ENCODE measurements at places on chromosomes 4 and X.

- DNase-seq = no peak
Observed at GRCh38 chr4:145912376-145912775, 26.2 kb downstream of the ZNF827 start.

DNA sequence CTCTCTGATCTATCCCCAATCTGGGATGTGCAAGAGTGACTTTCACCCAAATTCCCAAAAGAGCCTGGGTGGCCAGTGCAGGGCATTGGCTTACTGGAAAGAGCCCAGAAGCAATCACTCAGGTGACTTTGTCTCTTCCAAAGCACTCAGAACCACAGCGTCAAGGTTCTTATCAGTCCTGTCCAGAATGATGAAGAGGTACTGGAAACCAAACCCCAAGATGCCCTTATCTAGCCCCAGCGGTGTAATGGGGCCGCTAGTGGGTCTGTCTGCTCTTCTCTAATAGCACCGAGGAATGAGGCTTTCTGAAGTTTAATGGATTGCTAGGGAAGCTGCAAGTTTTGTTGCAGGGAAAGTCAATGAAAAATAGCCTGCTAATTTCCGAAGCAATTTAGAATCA is 21.6 kb downstream of the CLNK start:
- no peak for DNase-seq

DNA sequence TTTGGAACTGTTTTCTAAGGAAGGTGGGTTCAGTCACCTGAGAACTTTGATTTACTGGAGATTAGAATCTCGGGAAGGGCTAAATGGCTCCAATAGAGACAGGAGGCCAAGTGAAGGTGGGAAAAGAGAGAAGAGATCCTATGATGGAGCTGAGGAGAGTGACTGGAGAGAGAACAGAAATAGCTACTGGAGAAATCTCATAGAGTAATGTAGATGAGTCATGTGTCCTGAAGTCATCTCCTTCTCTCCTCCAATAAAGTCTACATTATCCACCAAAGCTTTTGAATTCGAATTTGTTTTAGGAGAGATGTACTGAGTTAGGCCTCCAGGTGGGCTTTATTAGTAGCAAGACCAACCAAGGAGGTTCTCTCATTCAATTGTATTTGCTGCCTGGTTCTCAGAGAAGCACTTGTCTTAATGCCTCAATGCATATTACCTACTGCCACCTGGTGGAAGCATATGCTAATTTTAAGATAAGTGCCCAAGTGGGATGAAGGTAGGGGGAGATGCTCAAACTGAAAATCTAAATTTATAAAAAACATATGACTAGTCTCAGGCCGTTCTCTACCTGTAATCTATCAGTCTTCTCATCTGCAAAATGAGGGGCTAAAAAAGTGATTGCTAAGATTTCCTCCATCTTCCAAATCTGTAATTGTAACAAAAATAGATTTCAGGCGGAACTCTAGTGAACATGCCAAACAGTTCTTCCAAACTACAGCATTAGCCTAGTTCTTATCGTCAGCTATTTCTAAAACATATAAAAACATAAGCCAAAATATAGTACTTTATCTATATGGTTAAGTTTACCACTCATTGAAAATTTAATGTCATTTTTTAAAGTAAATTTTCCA is 24.4 kb downstream of the TXK start:
- DNase-seq = no peak

- DNase-seq = no peak
Observed at GRCh38 chr4:56234098-56234497, 153.2 kb downstream of the AASDH start.

GRCh38 chr4:41485041-41485440 is 52.9 kb upstream of the LIMCH1 start:
- DNase-seq = no peak

DNA sequence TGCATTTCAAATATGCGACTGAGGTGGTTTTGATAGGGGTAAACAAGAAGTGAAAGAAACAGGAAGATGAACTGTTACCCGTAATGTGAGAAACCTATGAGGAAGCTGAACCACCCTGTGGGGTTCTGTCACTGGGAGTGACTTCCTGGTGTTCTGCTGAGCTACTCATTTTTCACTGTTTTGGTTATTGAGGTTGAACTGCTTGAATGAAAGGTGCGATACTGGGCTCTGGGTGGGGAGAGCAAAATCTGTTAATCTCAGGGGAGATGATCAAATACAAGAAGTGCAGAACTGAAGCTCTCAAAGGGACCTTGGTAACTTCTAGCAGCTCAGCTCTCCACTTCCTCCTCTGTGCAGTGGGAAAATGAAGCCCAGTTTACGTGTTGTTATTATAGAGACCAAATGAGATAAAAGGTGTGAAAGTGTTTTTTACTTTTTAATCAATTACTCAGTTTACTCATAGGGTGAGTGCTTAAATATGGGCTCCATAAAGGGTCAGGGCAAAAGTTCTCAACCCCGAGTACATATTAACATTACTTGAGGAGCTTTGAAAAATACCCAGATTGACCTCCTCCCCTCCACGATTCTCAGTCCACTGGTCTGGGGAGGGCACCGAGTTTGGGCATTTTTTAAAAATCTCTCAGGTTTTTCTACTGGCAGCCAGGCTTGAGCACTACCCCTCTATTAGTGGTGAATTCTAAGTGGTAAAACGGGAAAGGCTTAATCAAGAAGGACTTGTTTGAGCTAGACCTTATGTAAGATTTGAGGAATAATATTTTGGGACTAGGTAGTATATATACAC is 66.7 kb downstream of the COQ2 start:
- peak; percentile 14 for DNase-seq

GRCh38 chr4:108890484-108890881 is 127.6 kb upstream of the ETNPPL start:
- DNase-seq = no peak

DNA sequence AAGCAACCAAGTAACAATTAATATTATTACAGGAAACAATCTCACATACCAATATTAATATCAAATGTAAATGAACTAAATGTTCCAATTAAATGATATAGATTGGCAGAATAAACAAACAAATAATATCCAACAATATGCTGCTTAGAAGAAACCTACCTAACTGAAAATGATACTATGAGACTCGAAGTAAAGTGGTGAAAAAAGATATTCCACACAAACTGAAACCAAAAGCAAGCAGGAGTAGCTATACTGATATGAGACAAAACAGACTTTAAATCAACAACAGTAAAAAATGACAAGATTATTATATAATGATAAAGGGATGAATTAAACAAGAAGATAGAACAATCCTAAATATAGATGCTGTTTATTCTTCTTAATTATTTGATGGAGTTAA is 140.1 kb downstream of the SPANXN4 start:
- DNase-seq = no peak

DNA sequence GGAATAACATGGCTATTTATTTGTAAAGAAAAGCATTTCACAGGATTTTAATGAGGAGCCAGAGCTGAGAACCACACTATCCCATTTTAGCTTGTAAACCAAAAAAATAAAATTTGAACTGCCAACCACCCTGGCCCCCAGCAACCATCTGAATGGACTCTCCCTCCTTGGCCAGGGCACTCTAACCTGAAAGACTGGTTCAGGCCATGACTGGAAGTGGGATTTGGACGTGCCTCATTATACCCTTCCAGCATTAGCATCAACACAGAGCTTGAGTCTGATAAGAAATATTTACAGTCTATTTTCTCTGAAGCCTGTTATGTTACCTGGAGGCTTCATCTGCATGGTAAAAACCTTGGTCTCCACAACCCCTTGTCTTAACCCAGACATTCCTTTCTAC is 30.0 kb downstream of the METAP1 start:
- no peak for DNase-seq

- DNase-seq = no peak
Observed at GRCh38 chrX:15856222-15856587, 1.6 kb upstream of the AP1S2 start.

DNA sequence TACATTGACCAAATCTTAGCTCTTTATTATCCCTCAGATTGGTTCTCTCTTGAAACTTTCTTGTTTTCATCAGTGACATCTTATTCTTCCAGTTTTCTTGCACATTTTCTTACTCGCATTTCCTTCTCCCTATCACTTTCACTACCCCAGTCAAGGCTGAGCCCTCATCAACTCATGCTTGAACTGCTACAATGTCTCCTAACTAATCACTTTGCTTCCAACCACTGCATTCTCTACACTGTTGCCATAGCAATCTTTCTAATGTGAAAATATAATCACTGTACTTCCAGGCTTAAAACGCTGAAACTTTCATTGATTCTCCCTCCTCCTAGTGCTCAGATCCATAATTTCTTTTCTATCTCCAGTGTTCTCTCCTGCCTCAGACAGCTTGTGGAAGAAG is 22.2 kb upstream of the LPAR4 start:
- DNase-seq = no peak

- no peak for DNase-seq
Observed at GRCh38 chr4:169202878-169203277, 67.9 kb downstream of the SH3RF1 start.

- DNase-seq = no peak
Observed at GRCh38 chrX:136176399-136176825, 29.1 kb downstream of the FHL1 start.

DNA sequence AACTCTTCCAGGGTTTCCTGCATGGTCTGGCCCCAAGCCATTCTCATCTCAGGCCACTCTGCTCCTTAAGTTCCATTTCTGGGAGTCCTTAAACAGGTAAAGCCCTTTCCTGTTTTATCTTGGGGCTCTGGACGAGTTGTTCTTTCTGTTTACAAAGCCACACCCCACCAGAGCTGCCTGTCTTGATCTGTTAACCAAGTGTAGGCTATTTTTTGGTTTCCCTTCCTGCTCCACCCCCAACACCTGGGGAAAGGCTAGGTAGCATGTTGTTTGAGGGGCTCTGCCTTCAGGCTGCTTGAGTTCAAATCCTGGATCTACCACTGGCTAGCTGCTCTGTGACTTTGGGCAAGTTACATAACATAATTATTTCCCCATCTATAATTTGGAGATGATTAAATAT is 40.0 kb downstream of the ERVMER34-1 start:
- no peak for DNase-seq

DNA sequence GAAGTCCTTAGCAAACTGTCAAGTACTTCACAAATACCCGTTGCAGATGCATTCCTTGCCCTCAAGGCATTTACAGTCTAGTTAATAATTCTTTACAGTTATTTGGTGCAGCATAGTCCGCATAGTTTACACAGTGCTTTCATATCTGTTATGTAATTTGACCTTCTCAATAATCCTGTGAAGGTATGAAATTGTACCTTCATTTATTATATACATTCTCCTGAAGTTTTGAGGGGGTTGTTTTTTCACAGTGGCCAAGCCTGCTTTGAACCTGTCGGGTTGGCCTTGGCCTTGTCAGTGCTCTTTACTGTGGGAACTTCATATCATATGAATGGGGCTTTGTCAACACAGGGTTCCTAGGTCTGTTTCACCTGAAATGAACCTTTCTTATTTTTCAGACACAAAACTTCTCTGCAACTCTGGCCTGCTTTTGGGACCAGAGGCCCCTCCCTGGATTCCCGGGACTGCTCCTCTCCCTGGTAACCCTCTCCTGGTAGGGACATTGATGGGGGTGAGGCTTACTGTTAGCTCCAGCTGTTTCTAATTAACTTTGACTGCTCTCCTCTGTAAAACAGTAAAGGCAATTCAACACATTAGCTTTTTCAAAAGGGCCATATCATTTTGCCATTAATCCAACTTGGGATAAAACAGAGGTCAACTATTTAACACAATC is 9.1 kb downstream of the IGFBP7 start:
- no peak for DNase-seq

DNA sequence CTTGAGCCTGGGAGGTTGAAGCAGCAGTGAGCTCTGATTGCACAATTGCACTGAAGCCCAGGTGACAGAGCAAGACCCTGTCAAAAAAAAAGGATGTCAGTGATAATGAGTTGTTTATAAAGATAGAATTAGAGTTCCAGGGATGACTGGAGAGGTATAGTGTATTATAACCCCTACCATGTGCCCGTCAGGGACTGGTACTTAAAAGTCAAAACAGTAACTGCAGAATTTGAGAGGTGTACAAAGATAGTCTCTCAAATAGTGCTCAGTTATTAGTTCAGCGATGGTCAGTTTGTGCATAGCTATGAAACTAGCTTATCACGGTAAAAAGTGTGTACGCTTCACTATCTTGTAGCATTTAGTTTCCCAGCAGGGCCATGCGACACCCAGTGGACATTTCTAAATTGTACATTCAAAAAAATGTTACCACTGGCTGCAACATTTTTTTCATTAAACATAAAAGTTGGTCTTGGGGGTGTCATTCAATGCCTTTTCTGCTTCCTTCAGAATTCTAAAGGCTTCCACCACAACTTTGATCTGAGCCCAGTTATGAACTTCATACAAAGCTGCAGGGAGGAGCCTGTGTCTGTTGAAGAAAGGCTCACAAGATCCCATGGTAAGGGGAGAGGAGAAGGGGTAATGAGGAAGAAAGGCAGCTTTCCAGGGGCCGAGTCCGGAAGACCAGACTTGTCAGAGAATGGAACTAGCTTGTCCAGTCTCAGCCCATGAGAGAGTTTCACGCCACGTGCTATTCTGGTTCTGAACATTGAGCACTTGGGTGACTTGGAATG is 9.2 kb upstream of the GYG2 start:
- DNase-seq = no peak

DNA sequence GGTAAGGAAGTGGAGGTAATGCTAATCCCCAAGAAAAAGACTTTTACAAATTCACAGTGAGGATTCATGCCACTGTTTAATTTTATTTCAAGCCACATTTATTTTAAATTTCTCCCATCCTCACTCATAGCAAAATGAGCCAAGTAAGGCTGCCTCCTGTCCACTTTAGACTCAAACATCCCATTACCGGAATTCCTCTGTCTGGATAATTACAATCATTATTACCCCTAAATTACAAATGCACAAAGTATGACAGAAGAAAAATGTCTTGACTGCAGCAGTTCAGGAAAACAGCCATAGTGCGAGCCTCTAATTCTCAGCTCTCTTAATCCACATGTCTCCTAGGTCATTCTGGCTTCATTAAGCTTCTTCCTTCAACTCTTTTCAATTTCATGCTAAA is 57.0 kb downstream of the MAPK10 start:
- DNase-seq = no peak

GRCh38 chrX:1612641-1613286 is 2.1 kb upstream of the ASMT start:
- DNase-seq = no peak

- DNase-seq = no peak
Observed at GRCh38 chr4:128718768-128719167, 90.7 kb upstream of the JADE1 start.

- no peak for DNase-seq
Observed at GRCh38 chr4:15868826-15869413, 69.6 kb downstream of the FGFBP1 start.

GRCh38 chr4:183118585-183118984 is 19.5 kb downstream of the WWC2 start:
- no peak for DNase-seq

DNA sequence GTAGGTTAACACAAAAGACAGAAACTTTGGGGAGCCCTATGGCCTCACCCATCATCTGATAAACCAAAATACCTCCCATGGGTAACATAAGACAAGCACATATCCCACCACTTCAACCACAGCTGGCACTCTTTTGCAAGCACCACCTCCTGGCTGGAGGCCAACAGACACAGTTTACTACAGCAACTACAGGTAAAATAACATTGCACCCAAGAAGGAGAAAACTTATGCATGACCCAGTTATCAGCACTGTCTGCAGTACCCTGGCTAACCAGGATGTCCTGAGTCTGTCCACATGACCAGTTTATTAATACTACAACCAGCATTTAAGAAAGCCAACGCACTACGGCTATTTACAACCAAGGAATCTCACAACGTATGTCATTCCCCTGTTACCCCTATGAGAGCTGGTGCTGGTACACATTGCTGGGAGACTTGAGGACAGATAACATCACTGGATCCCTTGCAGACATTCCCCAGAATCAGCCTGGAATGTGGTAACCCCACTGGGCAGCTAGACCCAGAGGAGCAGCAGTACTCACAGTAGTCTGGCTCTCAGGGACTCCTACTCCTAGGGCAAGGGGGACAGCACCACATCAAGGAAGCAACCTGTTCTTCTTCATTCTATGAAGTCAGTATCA is 32.0 kb downstream of the ELF2 start:
- no peak for DNase-seq
